ENCODE measurements at places on chromosomes 3 and 15.
A peak's percentile ranks its signal among the peaks of the same experiment; 100 is the strongest.

- no peak for DNase-seq
Measured at GRCh38 chr3:50633230-50633790, 16.4 kb downstream of the MAPKAPK3 start.

- no peak for DNase-seq
Measured at GRCh38 chr3:129577366-129577765, 29.1 kb downstream of the PLXND1 start.

DNA sequence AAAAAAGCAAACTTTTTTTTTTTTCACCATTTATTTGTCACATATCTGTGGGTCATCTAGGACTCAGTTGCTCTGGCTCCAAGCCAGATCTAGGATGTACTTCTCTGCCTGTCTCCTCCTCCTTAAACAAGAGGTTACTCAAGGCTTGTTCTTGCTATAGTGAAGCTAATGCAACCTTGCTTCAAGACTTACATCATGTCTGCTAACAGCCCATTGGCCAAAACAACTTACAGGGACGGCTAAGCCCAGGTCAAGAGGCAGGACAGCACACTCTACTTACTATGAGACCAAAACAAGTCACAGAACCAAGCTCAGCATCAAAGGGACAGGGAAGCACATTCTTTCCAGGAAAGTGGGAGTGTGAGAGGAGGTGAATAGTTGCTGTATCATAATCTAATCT, 123.8 kb upstream of the BNIP2 start:
- no peak for DNase-seq

DNA sequence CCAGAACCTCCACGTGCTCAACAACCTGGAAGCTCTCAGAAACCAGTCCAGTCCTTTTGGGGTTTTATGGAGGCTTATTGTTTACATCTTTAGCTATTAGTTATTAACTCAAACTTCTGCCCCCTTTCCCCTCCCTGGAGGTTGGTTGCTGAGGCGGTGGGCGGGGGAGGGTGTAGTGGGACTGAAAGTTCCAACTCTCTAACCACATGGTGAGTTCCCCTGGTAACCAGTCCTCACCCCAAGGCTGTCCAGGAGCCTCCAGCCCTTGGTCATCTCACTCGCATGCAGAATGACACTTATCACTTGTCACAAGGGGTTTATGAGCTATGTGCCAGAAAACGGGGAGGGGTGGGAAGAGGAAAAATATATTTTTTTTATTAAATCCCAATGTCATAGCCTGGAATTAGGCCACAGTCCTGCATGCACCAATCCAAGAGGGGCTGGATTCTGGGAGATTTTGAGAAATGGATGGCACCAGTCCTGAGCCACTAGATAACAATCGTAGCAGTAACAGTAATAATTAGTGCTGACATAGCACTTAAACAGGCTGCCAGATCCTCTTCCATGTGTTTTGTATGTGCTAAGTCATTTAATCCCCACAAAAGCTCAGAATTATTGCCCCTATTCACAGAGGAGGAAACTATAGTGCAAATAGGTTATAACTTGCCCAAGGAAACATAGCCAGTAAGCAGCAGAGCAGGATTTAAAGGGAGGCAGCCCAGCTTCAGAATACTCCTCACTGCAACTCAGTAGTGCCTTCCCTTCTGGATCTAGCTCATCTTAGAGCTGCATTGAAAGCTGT, 85.7 kb downstream of the CRYGS start:
- no peak for DNase-seq

- DNase-seq = no peak
Measured at GRCh38 chr15:99895189-99895955, 162.1 kb upstream of the LYSMD4 start.

GRCh38 chr3:46829699-46830208, 33.5 kb downstream of the MYL3 start:
- DNase-seq = peak; percentile 33

DNA sequence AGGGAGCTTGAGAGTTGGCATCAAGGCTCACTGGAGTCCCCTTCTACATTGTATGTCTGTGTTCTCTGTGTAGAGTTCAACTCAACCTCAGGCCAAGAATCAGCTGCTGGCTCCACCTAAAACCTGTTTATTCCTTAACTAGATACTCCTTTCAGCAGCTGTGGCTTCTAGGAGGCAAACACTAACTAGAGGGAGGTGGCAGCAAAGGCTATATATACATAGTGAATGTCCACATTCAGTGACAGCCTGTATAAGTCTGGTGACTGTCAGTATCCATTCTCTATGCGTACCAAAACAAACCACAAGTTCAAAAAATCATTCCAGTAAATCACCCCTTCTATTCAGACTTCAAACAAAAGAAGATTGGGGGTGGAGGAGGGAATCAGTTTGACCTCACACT, 184.3 kb downstream of the CDIN1 start:
- DNase-seq = no peak

GRCh38 chr15:33126559-33127290, 67.8 kb downstream of the FMN1 start:
- DNase-seq = peak; percentile 40

GRCh38 chr3:133452641-133453319, 52.9 kb downstream of the BFSP2 start:
- no peak for DNase-seq

DNA sequence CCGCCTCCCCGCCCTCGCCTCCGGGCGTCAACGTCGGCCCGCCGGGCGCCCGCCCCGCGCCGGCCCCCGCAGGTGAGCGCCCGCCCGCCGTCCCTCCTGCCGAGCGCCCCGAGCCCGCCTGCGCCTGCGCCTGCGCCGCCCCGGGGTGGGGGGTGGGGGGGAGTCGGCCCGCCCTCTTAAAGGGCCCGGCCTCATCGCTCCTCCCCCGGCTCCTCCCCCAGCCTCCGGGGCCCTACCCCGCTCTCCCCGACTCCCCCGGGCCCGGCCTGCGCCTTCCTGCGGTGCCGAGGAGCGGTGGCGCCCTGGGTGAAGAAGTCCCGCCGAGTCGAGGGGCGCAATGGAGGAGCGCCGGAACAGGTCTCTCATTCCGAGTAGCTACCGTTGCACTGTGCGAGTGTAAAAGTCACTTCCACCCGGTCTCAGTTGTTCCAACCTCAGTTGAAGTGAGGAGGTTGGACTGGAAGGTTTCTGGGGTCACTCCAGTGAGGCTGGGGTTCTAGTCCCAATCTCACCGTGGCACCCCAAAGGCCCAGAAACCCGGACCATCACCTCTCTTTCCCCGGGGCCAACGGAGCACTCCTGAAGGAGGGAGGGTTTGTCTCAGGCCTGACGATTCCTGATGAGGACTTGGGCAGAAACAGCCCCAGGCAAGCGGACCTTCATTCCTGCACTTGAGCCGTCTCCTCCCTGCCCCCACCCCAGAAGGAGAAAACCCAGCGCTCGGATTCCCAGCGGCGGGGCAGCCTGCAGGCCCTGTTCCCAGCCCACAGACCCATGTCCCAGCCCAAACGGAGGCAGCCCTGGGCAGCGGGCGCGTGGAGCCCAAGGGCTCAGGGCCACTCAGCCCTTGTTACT, 1.5 kb upstream of the TNK2 start:
- DNase-seq = peak; percentile 74

DNA sequence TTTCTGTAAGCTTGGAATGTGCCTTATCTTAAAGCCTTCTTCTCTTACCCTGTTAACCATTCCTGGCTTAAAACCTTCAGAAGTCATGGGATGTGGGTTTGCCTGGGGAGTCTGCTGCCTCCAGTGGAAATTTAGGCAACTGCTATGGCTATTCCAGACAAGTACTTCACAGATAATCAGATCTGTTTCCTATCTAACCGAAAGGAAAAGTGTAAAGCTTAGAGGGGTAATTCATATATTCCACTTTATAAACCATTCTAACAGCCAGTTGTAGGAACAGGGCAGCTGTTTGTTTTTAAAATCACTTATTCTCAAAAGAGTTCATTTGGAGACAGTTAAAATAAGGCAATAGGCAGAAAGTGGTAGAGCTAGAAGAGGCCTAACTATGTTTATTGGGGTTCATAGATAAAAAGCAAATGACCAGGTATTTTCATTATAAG, 219.9 kb downstream of the TCF12 start:
- DNase-seq = no peak

- DNase-seq = no peak
Measured at GRCh38 chr3:101970212-101970611, 120.9 kb downstream of the NFKBIZ start.

GRCh38 chr3:128906031-128906803, 26.8 kb downstream of the ACAD9 start:
- DNase-seq = no peak

DNA sequence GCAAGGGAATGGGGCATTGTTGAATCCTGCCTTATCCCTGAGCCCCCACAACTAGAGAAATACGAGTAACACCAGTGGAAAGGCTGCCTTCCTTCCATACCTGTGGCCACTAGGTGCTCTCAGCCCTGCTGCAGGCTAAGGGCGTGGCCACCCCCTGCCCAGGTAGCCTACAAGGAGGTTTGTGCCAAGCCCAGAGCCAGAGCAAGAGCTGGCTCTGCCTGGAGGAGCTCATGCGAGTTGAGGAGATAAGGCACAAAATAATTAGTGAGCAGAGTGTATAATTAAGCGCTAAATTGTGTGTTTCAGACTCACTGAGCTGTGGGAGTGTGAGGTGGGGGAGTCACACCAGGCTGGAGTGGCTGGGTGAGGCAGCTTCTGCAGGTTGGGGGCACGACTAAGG, 49.2 kb downstream of the TPRA1 start:
- DNase-seq = no peak

DNA sequence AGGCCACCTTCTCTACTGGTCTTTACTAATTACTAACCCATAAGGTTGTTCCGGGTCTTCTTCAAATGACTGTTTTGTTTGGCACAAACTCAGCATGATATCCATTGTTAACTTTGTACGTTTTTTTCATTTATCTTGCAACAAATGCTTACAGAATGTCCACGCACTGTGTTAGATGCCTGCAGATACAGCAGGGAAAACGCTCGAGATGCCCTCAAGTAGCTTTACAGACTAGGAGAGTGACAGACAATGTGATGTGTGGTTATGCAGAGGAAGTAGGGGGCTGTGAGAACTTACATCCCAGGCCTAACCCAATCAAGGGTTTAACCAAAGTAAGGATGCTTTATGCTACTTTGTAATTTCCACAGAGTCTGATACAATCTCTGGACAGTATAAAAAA, 949 bp upstream of the RFC4 start:
- DNase-seq = no peak

DNA sequence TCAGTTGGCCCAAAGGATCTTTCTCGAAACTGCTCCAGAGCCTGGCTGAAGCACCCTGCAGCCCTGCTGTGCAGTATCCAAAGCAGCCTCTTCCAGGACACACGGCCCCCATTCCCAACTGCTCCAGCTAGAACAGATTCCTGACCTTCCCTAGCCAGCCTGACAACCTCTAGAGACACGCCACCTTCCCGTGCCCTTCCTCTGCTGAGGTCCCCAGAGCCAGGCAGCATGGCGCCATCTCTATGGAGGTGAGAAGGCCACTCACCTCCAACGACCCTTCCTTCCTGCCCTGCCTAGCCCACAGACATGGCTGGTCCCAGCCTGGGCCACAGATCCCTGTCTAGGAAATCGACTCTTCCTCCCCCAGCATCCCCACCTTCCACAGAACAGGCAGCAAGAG, 3.1 kb downstream of the KIF7 start:
- DNase-seq = no peak

GRCh38 chr3:63060412-63060811, 185.2 kb upstream of the CADPS start:
- DNase-seq = no peak

DNA sequence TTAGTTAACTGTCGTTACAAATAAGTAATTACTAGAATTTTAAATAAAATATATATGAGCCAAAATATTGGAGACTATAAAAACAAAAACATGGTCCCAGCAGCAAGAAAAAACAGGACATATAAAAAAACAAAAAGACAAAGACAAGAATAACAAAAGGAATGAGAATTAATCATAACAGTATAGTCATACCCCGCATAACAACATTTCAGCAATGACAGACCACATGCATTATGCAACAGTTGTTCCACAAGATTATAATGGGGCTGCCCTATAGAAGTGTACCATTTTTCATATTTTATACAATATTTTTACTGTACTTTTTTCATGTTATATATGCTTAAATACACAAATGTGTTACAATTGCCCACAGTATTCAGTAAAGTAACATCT, 5.6 kb downstream of the HLTF start:
- DNase-seq = no peak

Measured in activated naive CD8-positive, alpha-beta T cell treated with anti-CD3 and anti-CD28 coated beads, Interleukin-2, amount 50 U/mL, for 16 hours (primary cell).